ENCODE measurements at places on chromosomes 3 and 15. TPM values are rescaled to one million over a fixed set of nuclear protein-coding genes. Genes with fewer than 3 reads are reported as not detected.

DNA sequence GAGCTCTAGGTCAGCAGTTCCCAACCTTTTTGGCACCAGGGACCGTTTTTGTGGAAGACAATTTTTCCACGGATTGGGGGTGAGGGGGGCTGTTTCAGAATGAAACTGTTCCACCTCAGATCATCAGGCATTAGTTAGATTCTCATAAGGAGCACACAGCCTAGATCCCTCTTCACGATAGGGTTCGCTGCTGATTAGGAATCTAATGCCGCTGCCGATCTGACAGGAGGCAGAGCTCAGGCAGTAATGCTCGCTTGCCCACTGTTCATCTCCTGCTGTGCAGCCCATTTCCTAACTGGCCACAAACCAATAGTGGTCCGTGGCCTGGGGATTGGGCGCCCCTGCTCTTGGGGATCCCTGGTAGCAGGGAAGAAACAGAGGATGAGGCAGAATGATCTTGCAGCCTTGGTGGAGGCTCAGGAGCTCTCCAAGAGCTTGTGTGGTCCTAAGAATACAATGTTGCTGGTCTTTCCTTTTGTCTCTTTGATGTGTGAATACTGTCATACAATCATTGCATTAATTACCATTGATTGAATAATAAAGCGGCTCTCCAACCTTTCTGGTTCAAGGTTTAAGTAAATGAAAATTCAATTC, 183.2 kb downstream of the FNDC3B start:
- DNase-seq = no peak

DNA sequence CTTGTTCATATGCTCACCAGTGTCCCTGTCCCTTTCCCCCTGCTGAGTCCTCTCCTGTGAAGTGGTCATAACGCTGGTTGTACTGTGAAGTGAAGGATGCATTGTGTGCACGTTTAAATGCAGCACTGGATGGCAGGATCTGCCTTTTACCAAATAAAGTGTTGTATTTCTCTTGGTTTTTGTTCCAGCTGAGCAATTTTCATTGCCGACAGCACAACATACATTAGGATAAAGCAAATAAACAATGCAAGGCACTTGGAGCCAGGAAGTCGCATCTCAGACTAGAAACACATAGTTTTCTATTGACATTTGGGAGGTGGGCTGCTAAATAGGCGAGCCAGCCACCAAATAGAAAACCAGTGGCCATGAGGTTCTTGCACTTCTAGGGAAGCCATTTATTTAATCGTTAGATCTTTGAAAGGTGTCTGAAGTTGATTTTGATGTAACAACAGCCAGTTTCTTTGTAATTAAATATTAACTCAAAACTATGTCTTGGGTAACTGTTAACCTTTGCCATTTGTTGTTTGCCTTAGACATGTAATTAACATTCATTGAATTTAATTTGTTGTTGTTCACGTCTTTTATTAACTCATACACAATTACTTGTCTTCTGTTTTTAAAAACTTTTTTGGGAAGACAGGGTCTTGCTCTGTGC, 185.3 kb downstream of the FNDC3B start:
- DNase-seq = no peak

GRCh38 chr3:50340448-50341329, at the start of gene RASSF1:
TSS of gene RASSF1 (minus strand) at chr3:50340836. CDS start at chr3:50340805, 31 bp downstream.
- DNase-seq = peak; percentile 78

The ANKUB1 gene
- total RNA-seq = not detected

The PAQR5 gene
- total RNA-seq = 8.9 TPM

The SLC27A2 gene
- total RNA-seq = not detected

- DNase-seq = no peak
These were observed 736.3 kb upstream of the ARRDC4 start for GRCh38 chr15:97224191-97224641.

The SUMF1 gene
- 37.1 TPM for total RNA-seq

GRCh38 chr3:59006634-59007517, 42.9 kb downstream of the CFAP20DC start:
- DNase-seq = peak; percentile 56

The CCDC54 gene
- not detected for total RNA-seq

DNA sequence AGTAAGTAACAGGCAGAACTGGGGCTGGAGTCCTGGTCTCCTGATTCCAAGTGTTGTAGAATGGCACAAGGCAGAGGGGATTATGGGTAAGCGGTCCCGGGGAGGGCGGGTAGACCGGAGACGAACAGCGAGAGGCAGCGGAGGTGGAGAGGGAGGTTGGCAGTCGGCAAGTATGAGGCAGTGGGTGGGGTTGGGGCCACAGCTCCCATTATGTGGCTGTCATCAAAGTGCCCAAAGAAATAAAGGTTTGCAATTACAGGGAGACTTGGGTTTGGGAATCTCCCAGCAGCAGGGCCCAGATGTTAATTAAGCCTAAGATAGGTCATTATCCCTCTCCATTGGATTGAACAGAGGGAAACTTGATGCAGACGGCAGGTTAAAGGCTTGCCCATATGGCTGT, 16.9 kb downstream of the FAM43A start:
- DNase-seq = no peak

The MYNN gene
- total RNA-seq = 33.0 TPM

The CHRNA5 gene
- total RNA-seq = 3.1 TPM

DNA sequence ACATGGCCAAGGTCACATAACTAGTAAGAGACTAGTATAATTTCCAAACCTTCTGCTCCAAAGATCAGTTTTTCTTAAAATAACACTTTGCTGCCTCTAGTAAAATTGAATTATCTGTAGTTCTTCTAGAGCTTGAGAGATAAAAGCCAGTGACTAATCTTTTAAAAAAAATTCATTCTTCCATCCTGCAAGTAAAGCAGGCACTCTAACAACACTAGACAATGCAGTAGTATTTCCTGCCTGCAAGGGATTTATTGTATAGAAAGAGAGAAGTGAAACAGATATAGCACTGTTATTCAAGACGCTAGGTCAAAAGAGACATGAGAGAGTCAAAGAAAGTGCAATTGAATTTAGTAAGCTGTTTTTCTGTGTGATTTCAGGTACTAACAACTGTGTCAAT, 159.5 kb upstream of the TBC1D5 start:
- no peak for DNase-seq

The CP gene
- not detected for total RNA-seq

The DPPA2 gene
- not detected for total RNA-seq

The CLDN11 gene
- total RNA-seq = 28.7 TPM

The ECE2 gene
- not detected for total RNA-seq

DNA sequence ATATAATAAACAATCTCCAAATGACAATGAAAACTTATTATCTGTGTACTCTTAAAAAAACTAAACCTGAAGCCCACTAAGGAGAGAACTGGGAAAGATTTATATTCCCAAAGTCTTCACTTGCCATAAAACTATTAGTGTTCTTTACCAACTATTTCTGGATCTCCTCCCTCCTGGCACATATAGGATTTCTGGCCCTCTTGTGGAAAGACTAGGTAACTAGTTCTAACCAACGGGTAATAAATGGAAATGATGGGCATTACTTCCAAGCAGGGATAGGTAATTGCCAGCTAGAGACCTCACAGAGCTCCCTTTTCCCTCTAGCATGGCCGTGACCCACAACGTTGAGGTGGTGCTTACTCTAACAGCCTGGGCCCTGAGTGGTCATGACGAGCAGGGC, 110.1 kb downstream of the DNAH12 start:
- no peak for DNase-seq

DNA sequence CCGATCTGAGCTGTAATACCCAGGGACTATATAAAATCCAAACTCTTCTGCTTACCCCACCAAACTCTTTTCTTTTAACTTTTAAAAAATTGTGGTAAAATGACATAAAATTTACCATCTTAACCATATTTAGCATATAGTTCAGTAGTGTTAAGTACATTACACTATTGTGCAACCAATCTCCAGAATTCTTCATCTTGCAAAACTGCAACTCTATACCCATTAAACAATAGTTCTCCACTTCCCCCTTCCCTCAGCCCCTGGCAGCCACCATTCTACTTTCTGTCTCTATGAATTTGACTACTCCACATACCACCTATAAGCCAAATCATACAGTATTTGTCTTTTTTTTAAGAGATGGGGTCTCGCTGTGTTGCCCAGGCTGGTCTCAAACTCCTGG, 38.7 kb downstream of the SENP8 start:
- no peak for DNase-seq

GRCh38 chr15:67114846-67115585, 49.6 kb downstream of the SMAD3 start:
- no peak for DNase-seq

- no peak for DNase-seq
These were observed 1.4 kb downstream of the ATP11B start for GRCh38 chr3:182794455-182795388.

The SLC38A3 gene
- total RNA-seq = not detected

DNA sequence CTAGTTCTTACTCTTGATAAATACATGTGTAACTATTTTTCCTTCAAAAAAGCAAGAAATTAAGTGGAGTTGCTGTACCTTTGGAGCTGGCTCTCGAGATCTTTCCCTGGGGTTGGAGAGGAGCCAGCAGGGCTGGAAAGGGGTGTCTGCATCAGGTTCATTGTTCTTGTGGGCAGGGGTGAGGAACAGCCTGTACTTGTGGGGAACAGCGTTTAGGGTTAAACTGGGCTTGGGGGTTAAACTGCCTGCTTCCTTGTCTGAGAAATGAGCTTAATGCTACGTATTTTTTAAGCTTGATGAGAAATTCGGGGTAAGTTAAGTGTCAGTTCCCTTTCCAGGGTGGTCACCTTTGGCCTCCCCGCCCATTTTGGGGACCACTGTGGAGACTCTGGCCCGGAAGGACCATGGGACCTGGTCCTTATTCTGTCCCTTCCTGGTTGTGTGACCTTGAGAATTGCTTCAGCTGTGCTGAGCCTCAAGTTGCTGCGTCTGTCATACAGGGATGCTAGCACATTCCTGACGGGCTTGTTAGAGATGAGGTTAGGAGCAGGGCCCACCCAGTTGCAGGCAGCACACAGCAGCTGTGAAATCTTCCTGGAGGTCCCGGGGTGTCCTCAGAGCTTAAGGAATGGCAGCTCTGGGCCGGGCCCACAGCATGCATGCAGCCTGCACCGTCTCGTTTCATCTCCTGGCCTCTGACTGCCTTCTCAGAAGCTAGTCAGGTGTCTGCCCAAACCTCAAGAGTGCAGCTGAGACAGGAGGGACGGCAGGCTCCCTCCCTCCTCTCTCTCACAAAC, 11.6 kb downstream of the H1-8 start:
- no peak for DNase-seq

The BFSP2 gene
- total RNA-seq = not detected

DNA sequence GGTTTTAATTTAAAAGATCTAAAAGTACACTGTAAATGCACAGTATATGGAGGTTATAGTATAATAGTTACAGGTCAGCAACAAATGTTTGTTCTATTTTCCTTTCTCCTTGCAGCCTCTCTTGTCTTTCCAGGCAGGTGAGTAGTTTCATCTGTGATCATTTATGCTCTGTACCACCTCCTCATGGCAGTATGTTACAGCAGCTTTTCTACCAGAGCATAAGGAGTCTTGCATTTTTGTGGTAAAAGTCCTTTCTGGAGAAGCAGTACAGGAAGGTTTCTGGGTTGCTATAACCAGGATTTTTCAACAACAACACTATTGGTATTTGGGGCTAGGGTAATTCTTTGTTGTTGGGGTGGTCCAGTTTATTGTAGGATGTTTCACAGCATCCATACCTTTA, 59.5 kb downstream of the ZNF609 start:
- no peak for DNase-seq

- no peak for DNase-seq
These were observed 87.8 kb downstream of the P3H2 start for GRCh38 chr3:190032923-190033322.

GRCh38 chr15:40008061-40008765, 30.8 kb downstream of the SRP14 start:
- DNase-seq = no peak

The NEK10 gene
- total RNA-seq = 4.7 TPM

GRCh38 chr3:56629047-56629446, 54.0 kb downstream of the TASOR start:
- DNase-seq = no peak

The ELP6 gene
- total RNA-seq = 20.6 TPM

DNA sequence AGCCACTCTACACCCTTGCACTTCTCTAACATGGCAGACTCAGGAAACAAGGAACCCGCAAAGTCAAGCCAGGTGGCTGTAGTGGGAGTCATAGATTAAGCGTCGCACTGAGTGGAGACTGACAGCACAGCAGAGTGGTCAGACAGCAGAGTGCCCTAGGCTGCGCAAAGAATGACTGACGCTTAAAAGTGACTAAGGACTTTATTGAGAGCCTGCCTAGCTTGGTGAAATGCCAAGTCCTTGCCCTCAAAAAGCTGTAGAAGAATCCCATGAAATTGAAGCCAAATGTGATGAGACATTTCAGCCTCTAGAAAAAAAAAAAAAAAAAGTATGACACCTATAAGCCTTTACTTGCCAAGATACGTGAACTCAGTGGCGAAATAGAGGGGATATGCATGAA, 30.2 kb downstream of the NCEH1 start:
- DNase-seq = peak; percentile 51

The ACTC1 gene
- not detected for total RNA-seq

The LRRC31 gene
- total RNA-seq = not detected

GRCh38 chr15:98155356-98155755, 194.9 kb downstream of the ARRDC4 start:
- no peak for DNase-seq

The IREB2 gene
- 13.2 TPM for total RNA-seq

The BOC gene
- 3.9 TPM for total RNA-seq

The GOLGA6A gene
- total RNA-seq = not detected

- DNase-seq = no peak
These were observed 412.8 kb downstream of the DIPK2A start for GRCh38 chr3:144384241-144384979.

GRCh38 chr3:71640331-71640983, 56.9 kb upstream of the FOXP1 start:
- no peak for DNase-seq

- DNase-seq = no peak
These were observed 2.2 kb upstream of the NR2F2 start for GRCh38 chr15:96328181-96328876.

DNA sequence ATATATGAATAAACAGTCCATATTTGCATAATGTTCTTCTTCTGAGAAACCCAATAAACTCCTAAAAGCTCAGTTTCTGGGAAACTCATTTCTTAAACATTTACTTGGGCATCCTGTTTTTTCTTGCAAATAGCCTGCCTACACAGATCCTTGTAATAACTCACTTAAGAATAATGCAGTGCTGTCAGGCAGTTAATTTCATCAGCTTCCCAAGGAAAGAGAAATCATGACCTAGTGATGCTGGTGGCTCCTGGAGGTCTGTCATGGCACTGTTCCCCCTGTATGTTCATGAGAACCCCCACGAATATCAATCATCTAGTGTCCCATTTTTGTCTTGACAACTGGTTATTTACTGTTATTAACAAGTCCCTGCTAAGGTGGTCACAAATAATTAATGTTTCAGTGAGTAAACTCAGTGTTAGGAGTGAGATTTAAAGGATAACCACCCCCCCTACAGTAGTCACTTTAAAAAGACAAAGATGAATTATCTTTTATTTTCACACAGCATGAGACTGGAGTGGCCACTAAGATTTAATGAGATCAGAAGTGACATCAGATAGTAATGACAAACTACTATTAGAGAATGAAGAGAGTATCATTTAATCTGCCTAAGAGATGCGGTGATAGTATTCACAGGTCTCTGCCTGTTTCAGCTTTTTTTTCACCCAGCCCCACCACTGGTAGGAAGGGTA, 279.5 kb upstream of the NECTIN3 start:
- no peak for DNase-seq

The TERC gene
- 149 TPM for total RNA-seq
